ENCODE measurements at places on chromosomes 13 and 19. TPM values are rescaled to one million over a fixed set of nuclear protein-coding genes. Genes with fewer than 3 reads are reported as not detected.

- H3K36me3 ChIP-seq = no peaks in the 10 kb centered on the region
- H3K4me3 ChIP-seq = no peak overlapping the region
- no peak overlapping the region for H3K27ac ChIP-seq
- H3K4me1 ChIP-seq = no peaks in the 10 kb centered on the region
- no peaks in the 10 kb centered on the region for H3K27me3 ChIP-seq
- peak; percentile 25 for DNase-seq
Measured at GRCh38 chr13:51921790-51922740, 60.3 kb downstream of the CCDC70 start.

GRCh38 chr19:39479916-39480315 is 722 bp upstream of the TIMM50 start:
- H3K4me1 ChIP-seq = no peaks in the 10 kb centered on the region
- H3K27ac ChIP-seq = no peak overlapping the region
- no peak for DNase-seq
- no peaks in the 10 kb centered on the region for H3K27me3 ChIP-seq
- peaks cover 25% of the 10 kb centered on the region for H3K36me3 ChIP-seq

Gene GFY
- 1.3 TPM for total RNA-seq

DNA sequence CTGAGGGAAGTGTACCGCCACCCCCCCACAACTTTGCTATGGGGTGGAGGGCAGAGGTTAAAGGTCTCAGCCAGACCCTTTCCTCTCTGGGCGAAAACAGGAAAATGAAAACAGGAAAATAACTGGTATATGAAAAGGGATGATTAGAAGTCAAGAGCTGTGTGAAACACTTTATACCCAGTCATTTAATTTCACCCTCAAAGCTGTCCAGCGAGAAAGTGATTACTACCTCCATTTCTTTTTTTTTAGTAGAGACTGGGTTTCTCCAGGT is 575 bp upstream of the PHLDB3 start:
- H3K4me3 ChIP-seq = peak overlapping the region; percentile 73
- H3K27ac ChIP-seq = no peak overlapping the region
- DNase-seq = no peak

- no peaks in the 10 kb centered on the region for H3K36me3 ChIP-seq
- H3K27me3 ChIP-seq = no peaks in the 10 kb centered on the region
- peak; percentile 37 for DNase-seq
- no peak overlapping the region for H3K27ac ChIP-seq
- H3K4me3 ChIP-seq = no peak overlapping the region
Measured at GRCh38 chr13:91955546-91956355, 557.3 kb downstream of the GPC5 start.

Gene AZU1
- total RNA-seq = 0.77 TPM

DNA sequence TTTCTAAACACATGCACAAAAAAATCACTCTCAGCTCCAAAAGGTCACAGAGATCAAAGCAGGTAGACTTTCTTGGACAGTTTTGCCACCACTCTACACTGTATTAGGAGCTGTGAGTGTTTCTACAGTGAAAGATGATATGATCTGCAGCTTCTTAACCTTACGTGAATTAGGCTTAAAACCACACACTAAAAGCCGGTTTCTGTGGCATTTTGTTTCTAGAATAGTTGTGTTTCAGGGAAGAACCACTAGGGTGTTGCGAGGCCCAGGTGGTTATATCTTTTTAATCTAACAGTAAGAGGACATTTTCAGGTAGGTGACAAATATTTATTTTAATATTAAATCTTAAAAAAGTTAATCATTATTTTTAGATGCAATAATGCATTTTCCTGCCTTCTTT is 216.4 kb downstream of the KLF5 start:
- no peaks in the 10 kb centered on the region for H3K36me3 ChIP-seq
- H3K4me1 ChIP-seq = no peaks in the 10 kb centered on the region
- no peaks in the 10 kb centered on the region for H3K27me3 ChIP-seq

DNA sequence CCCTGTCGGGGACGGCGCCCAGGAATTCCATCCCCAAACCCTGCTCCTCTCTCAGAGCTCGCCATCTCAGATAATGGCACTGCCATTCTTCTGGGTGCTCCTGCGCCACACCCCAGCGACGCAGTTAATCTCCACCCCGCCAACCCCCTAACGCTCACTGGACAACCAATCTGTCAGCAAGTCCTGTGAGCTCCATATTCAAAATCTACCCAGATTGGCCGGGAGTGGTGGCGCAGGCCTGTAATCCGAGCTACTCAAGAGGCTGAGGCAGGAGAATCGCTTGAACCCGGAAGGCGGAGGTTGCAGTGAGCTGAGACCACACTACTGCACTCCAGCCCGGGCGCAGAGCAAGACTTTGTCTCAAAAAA is 18.6 kb downstream of the FCGBP start:
- no peaks in the 10 kb centered on the region for H3K36me3 ChIP-seq
- no peak for DNase-seq
- no peaks in the 10 kb centered on the region for H3K27me3 ChIP-seq

GRCh38 chr13:27665333-27665732 is 43.6 kb downstream of the POLR1D start:
- H3K4me3 ChIP-seq = no peak overlapping the region
- H3K27ac ChIP-seq = no peak overlapping the region
- H3K36me3 ChIP-seq = peaks cover 8% of the 10 kb centered on the region
- H3K27me3 ChIP-seq = no peaks in the 10 kb centered on the region
- DNase-seq = no peak

- no peaks in the 10 kb centered on the region for H3K36me3 ChIP-seq
- H3K27ac ChIP-seq = no peak overlapping the region
- no peaks in the 10 kb centered on the region for H3K27me3 ChIP-seq
- DNase-seq = no peak
Measured at GRCh38 chr13:46176756-46177155, 5.2 kb downstream of the LCP1 start.
